ENCODE measurements at places on chromosomes 1 and 21. TPM values are rescaled to one million over a fixed set of nuclear protein-coding genes. Genes with fewer than 3 reads are reported as not detected.

Gene SPSB1
- total RNA-seq = 26.6 TPM

Gene ADAM30
- not detected for total RNA-seq

Gene FHAD1
- 0.26 TPM for total RNA-seq

Gene CAPN9
- not detected for total RNA-seq

Data from pericardium fibroblast (primary cell).